ENCODE measurements at places on chromosomes 2 and 18.

- DNase-seq: no peak
These were observed 358 bp downstream of the USP37 start for GRCh38 chr2:218567797-218568189.

- no peak for DNase-seq
These were observed 3.1 kb upstream of the GORASP2 start for GRCh38 chr2:170925923-170926322.

DNA sequence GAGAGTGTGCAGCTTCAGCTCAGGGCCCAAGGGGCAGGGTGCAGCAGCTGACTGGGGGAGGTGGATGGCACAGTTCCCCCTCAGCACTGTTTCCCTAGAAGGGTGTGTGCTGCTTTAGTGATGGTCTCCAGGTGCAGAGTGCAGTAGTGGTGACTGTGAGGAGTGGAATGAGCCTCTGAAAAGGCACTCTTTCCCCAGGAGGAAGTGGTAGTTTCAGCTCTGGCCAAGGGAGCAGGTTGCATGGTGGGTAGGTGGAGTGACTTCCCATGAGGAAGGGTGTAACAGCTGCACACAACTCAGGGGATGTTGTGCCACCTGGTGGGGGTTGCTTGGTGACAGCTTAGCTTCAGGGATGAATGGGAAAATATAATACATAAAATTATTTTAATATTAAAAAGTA is 251.5 kb upstream of the NXPH2 start:
- no peak for DNase-seq

GRCh38 chr2:237022533-237022932 is 63.2 kb upstream of the COPS8 start:
- DNase-seq: no peak

DNA sequence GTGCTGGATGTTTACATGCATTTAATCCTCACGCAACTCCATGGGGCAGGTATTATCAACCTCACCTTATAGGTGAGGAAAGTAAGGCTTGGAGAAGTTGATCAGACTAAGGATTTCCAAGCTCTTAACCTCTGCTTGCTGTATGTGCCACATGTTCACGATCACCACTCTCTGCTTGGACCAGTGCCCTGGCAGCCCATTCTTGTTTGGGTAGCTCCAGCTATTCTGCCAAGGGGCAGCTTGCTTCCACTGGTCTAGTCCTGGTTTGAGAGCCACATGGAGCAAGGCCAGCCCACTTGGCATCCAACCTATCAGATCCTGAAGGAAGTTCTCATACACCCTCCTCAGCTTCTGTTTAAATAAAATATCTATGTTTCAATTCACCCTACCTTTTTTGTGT is 14.3 kb downstream of the PLB1 start:
- no peak for DNase-seq

Measured in CD4-positive, alpha-beta T cell treated with Interleukin-17A for 1 hour (primary cell).